ENCODE measurements at places on chromosomes 1 and 21.
A peak's percentile ranks its signal among the peaks of the same experiment; 100 is the strongest.

DNA sequence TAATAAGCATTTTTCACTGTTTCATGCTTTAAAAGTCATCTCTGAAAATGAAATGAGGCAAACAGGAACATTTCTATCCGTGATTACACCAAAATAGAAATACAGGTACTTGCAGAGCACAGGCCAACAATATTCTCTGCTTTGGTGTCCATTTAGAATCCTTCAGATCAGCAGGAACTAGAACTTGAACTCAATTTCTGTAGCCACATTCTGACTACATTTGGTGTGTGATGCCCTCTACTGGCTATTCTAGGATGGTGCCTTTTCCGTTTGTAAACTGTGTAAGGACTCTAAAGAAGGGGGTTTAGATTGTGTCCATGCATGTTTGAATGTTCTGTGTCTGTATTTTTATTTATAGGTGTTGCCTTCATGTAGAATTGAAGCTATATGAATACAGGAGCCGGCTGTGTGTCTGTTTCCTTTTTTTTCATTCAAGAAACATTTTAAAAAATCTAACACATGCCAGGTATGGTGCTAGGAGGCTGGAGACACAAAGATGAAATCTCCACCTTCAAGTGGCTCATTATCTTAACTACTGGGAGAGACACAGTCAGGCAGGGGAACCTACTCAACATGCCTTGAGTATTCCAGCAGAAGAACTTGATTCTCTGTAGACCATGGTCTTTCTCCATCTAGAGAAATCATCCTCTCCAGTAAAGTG, 7.6 kb upstream of the ZNF326 start:
- peak; percentile 39 for DNase-seq

GRCh38 chr1:111442457-111442856, 6.6 kb downstream of the WDR77 start:
- no peak for DNase-seq

DNA sequence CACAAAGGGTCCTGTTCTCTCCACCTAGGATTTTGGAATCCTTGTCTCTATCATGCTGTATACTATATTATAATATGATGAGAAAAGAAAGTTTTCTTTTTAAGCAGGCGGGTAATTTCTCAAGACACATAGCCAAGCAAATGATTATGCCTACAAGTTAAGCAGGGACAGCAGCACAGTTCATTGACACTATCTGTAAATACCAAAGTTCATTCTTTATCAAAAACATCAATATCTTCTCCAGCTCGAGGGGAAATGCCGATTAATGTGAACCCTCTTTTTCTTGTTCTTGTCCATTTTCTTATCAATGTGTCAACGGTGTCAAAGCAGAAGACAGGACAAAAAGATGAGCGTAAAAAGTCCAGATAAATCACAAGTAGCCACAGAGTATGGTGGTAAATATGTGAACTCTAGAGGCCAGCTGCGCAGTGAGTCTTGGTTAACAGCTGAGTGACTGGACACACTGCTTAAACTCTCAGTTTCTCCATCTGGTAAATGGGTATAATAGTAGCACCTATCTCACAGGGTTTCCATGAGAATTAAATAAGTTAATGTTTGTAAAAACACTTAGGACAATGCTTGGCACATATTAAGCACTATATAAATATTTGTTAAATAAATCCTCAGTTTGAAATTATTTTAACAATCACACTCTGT, 30.9 kb downstream of the LPAR3 start:
- no peak for DNase-seq

- DNase-seq = no peak
Observed at GRCh38 chr1:113118266-113118665, 45.3 kb downstream of the LRIG2 start.

DNA sequence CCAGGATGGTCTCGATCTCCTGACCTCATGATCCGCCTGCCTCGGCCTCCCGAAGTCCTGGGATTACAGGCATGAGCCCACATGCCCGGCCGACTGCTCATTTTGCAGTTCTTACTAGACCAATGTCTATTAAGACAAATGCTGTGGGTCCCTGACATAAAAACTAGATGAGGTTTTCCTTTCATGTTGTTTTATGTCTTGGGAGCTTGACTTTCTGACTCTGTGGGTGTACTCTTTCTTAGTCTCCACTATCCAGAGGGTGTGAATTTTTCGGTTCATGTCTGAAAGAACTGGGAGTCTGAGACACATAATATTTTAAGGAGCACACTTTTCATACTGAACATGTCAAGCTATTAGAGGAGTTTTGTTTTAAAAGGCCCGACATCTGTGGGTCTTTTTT, 744.9 kb upstream of the B3GALT2 start:
- DNase-seq = no peak

DNA sequence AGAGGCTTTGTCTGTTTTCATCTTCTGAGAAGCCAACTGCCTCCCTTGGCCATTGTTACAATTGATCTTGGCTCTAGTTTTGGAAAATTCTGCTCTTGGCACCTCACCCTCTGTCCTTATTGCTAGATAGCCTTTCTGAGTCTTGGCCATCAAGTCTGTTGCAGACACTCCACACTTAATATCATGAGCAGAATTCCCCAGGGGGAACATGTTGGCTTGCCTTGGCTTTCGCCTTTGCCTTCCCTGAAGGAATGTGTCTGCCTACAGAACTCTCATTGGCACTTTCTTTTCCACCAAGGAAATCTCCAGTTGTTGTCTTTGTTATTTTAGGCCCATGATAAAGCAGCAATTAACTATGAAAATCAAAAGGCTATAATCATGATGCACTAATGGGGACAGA, 42.7 kb upstream of the LDLRAP1 start:
- DNase-seq = no peak

- DNase-seq = no peak
Observed at GRCh38 chr1:91750398-91750996, 135.5 kb downstream of the TGFBR3 start.

GRCh38 chr1:30677471-30677870, 45.9 kb downstream of the MATN1 start:
- DNase-seq = no peak

- DNase-seq = no peak
Observed at GRCh38 chr1:19798486-19799229, 1.1 kb downstream of the TMCO4 start.

DNA sequence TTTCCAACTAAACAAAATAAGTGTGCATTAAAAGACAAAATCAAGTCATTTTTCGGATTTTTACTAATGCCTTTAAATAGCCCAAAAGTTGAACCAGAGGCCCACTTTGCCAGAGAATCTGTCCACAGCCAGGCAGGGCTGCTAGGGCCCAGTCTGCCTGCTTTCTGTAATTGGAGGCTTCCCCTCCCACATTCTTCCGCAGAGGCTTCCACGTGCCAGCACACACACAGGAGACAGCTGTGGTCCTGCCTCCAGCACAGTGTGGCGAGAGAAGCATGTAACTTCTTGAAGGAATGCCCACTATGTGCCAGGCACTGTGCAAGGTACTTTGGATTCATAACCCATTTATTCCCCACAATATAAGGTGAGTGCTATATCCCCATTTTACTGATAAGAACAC, 11.3 kb upstream of the PDZK1IP1 start:
- DNase-seq = no peak

GRCh38 chr1:31297277-31298247, 730 bp downstream of the ZCCHC17 start:
- no peak for DNase-seq

- no peak for DNase-seq
Observed at GRCh38 chr1:23216771-23217420, 406 bp downstream of the HTR1D start.

- no peak for DNase-seq
Observed at GRCh38 chr1:228236744-228237143, 28.9 kb downstream of the OBSCN start.

GRCh38 chr1:68916221-68916902, 419.5 kb upstream of the DEPDC1 start:
- no peak for DNase-seq

DNA sequence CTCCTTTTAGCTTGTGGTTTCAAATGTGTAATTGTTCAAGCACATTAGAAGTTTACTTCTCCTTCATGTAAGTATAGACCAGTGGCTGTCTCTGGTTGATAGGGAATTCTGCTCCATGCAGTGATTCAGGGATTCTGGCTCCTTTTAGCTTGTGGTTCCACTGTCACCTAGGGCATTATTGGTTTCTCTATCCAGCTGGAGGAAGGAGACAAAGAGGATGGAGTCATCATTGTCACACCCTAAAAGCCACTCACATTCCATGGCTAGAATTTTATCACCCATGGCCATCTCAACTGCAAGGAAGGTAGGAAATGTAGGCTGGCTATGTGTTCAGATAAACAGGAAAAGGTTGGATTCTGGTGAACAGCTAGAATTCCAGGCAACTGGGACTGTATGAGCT, 131.2 kb downstream of the URB2 start:
- DNase-seq = no peak

GRCh38 chr1:42369471-42369870, 11.1 kb upstream of the RIMKLA start:
- no peak for DNase-seq

- DNase-seq = no peak
Observed at GRCh38 chr1:46582972-46583371, 21.1 kb downstream of the MKNK1 start.

DNA sequence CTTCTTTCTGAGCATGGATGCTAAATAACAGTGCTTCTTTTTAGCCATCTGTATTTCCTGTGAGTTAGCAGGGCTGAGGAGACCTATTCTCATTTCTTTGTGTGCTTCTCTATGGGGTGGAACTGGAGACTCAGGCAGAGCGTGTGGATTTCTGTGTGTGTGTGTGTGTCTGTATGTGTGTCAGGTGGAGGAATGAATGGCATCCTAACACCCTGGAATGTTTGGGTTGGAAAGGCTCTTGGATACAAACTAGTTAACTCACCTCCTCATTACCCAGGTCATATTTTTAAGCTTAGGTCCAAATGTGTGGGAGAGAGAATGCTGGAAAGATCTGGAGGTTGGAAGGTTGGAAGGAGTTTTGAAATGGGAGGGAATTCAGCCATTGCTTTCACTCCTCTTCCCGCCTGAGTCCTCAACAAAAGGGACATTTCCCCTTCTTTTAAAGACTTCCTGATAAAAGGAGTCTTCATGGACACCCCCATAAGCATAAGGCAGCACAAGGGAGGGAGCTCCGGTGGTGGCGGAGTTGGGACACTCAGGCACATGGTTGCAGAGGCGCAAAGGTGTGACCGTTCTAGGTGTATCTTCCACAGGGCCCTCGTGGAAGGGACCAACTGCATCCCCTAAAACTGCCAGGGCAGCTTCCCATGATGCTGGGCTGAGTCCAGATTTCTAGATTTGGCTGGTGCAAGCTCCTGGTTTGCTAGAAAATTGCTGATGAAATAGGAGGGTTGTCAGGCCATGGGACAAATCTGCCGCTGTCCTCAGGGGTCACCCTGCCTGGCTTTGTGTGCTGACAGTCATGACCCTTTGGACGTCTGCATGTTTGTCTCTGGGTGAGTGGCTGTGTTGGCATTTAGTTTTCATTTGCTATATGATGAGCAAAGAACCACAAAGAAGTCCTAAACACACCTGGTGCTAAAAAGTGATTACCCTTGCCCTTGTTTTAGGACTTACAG, 37.6 kb downstream of the MTARC1 start:
- DNase-seq = no peak

DNA sequence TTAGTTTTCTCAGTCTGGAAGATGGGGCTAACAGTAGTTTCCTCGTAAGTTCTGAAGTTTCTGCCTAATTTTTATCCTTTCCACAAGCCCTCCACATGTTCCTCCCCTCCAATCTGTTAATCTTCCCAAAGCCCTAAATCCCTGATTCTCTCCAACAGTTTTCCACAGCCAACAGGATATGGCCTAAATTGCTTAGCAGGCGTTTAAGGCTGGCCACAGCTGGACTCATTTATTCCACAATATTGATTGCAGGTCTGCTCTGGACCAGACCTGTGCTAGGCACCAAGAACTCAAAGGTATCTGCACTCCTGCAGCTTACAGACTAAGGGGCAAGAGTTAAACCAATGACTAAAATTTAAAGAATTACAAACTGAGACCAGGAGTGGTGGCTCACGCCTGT, 3.9 kb downstream of the SLC6A9 start:
- no peak for DNase-seq

DNA sequence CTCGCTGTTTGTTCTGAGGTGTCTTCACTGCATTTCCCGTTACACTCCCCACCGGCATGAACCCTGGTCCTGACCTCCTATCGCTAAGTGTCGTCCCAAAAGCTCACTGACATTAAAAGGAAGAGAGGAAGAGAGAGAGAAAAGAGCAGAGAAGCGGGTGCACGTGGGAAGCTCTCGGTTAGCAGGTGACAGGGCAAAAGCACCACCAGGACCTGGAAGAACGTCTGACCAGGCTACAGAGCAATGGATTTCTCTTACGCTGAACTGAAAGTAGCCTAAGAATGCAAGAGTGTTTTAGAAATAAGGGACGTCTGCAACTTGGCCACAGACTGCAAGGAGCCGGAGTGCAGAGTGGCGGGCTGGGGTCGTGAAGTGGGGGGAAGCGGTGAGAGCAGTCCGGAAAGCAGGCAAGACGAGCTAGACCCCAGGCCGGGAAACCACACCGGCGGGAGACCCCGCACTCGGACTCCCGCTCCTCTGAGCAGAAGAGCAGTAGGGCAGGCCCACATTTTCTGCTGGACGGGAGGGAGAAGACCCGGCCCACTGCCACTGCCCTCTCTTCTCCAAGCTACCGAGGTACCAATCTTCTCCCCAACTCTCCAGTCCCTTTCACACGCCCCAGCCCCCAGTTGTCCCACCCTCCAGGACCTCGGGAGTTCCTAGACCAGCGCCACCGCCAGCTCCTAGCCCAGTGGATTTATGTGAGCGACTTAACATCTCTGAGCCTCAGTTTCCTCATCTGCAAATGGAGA, 8.3 kb upstream of the MPZL1 start:
- DNase-seq = no peak

GRCh38 chr1:30452925-30453324, 270.5 kb downstream of the MATN1 start:
- no peak for DNase-seq

GRCh38 chr1:169874229-169874628, 19.5 kb downstream of the SCYL3 start:
- DNase-seq = no peak

GRCh38 chr21:27292229-27292628, 325.3 kb upstream of the ADAMTS5 start:
- DNase-seq = no peak

GRCh38 chr1:38061883-38062328, 15.3 kb upstream of the POU3F1 start:
- no peak for DNase-seq

DNA sequence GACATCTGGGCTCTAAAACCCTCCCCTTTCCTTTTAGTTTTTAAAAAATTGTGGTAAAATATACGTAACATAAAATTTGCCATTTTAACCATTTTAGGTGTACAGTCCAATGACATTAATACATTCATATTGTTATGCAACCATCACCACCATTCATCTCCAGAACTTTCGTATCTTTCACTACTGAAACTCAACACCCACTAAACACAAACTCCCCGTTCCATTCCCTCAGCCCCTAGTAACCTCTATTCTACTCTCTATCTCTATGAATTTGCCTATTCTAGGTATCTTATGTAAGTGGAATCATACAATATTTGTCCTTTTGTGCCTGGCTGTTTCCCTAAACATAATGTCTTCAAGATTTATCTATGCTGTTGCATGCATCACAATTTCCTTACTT, 19.4 kb upstream of the TTC4 start:
- DNase-seq = no peak
